Urothelium cell line (cell line): ENCODE measurements at places on chromosomes 1 and 21.

GRCh38 chr1:211650904-211651303 is 24.5 kb downstream of the NEK2 start:
- no peak for DNase-seq

DNA sequence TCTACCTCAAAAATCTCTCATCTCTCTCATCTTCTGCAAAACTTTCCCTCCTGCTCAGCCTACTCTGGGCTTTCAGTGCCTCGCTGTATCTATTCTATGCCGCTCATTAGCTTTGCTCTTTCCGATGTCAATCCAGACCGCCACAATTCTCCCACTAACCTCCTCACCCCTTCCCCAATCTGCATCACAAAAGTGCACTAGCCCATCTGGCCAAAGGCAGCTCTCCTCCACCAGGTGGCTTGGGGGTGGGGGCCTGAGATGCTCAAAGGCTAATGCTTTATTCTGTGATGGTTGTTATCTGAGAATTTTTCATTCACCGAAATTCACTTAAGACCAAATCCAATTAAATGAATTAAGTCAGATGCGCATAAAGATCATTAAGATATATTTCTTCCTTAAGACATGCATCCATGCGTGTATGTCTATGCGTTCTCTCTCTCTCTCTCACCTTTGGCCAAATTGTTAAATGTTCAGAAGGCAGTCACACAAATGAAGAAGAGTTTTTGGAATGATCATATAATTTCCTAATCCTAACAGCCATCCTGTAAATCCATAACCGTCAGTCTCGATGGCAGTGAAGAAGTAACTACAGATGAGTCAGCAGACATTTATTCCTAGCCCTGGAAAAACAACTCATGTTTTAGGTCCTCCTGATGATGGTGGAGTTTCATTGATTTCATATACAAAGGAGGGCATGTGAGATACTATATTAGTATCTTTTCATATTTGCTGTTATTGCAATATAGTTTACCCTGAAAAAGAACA is 111.3 kb downstream of the C1orf21 start:
- DNase-seq, result no peak

- DNase-seq, result no peak
These were observed 82.7 kb upstream of the KCTD3 start for GRCh38 chr1:215484171-215484939.

- no peak for DNase-seq
These were observed 103.6 kb downstream of the GALNT2 start for GRCh38 chr1:230170622-230171021.

GRCh38 chr1:25064465-25065240 is 134.6 kb upstream of the RUNX3 start:
- DNase-seq, result no peak

GRCh38 chr21:23578027-23578426 is 2029.3 kb downstream of the MRPL39 start:
- no peak for DNase-seq

DNA sequence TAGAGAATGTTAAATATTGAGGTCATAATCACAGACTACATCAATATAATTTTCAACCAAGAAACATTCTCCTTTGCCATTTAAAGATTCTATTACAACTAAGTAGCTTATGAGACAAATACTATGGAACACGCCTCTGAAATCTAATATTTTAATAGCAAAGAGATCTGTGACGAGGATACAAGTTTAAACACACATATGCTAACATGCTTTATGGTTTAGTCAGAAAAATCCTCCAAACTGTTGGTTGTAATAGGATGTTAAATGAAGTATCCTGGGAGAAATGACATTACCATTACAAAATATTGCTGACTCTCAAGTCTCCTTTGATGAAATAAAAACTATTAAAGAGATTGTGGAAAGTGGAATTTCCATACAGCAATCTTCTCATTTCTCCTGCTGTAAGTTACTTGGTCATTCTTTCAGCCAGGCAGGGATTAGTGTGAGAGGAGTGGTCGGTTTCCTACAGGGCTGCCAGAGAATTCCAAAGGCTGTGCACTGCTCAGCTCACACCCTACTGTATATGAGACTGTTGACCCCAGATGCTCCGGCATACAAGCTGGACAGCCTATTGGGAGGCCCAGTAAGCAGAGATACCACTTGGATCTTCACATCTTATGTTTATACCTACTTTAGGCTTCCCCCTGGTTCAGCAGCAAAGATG is 26.6 kb downstream of the SCYL3 start:
- DNase-seq, result no peak
